ENCODE measurements at places on chromosomes 3 and 15.

DNA sequence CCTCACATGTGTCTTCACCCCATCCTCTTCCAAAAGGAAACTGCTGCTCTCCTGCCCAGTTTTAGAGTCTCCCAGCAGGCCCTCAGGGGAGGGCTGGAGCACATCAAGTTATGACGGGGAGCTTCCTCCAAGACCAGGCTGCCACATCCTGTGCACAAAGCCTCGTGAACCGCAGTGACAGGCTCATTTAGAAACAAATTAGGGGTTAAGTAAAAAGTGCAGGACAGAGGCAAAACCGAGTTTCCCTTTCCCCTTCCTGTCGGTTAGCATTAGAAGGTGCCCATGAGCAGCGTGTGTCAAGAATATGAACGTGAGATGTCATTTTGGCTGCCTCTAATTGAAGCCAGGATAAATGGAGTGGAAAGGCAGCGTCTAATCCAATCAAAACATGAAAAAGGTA is 199.7 kb downstream of the ARRDC4 start:
- peak overlapping the region; percentile 19 for H3K4me3 ChIP-seq
- DNase-seq, result peak; percentile 79
- H3K36me3 ChIP-seq, result no peaks in the 10 kb centered on the region
- H3K4me1 ChIP-seq, result peaks cover 33% of the 10 kb centered on the region
- peak overlapping the region; percentile 34 for H3K27ac ChIP-seq

GRCh38 chr3:81676706-81677456 is 84.6 kb downstream of the GBE1 start:
- H3K36me3 ChIP-seq, result peaks cover 7% of the 10 kb centered on the region
- H3K27me3 ChIP-seq, result no peaks in the 10 kb centered on the region
- peaks cover 5% of the 10 kb centered on the region for H3K4me1 ChIP-seq
- H3K27ac ChIP-seq, result no peak overlapping the region
- no peak overlapping the region for H3K4me3 ChIP-seq
- no peak for DNase-seq

- H3K4me1 ChIP-seq, result peaks cover 5% of the 10 kb centered on the region
- H3K27ac ChIP-seq, result no peak overlapping the region
- no peak for DNase-seq
- H3K4me3 ChIP-seq, result no peak overlapping the region
Observed at GRCh38 chr3:188876370-188876769, 295.4 kb upstream of the TPRG1 start.

GRCh38 chr15:40398413-40398873 is 7.2 kb upstream of the IVD start:
- no peak overlapping the region for H3K4me3 ChIP-seq
- DNase-seq, result peak; percentile 23
- peaks cover 17% of the 10 kb centered on the region for H3K36me3 ChIP-seq
- H3K4me1 ChIP-seq, result peaks cover 23% of the 10 kb centered on the region
- peak overlapping the region; percentile 63 for H3K27ac ChIP-seq

DNA sequence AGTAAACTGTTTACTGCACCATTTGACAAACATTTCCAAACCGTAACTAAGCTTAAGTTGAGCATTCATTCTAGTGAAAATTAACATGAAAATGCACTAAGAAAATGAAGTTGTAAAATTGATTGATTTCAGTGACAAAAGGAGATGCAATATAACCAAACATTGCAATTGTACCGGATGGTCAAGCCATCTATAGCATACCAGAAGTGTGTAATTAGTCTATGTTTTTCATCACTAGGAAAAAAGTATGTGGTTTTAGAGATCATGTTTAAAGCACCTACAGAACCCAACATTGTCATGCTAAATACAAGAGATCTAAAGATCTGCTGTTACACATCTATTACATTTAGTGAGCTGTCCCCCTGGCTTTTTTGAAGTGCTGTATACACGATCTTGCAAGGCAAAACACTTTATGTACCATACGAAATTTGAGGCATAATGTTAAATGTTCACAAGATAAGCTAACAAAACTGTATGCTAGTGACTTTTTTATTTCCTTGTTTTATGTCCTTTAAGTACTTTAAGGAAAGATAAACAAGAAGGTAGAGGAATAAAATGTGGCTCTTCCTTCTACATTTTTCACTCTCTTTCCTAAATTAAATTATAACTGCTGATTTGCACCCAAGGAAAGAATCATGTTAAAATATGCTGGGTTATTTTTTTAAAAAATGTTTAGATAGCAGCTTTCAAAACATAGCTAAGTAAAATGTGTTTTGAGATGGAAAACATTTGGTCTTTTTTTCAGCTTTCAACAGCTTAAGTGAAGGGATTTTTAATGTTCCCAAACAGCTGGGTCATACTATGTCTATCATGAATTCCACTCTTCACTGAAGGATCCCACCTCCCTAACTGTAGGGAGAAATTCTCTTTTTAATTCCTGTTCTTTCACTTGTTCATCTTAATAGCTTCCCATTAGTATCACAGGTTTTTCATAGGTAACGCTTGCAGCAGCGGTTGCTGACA is 498.0 kb downstream of the MECOM start:
- H3K36me3 ChIP-seq, result no peaks in the 10 kb centered on the region
- no peak for DNase-seq
- H3K27ac ChIP-seq, result no peak overlapping the region
- H3K4me1 ChIP-seq, result no peaks in the 10 kb centered on the region
- H3K4me3 ChIP-seq, result no peak overlapping the region

Measured in activated T-helper 2 cell treated with anti-CD3 and anti-CD28 coated beads, Interferon-gamma antibody, Interleukin-2, Interleukin-4, amounts not matched to agents 10 μg/mL and 5 μg/mL and 100 μg/mL, durations not matched to agents 14 hours and 24 hours and 36 hours (primary cell).